ENCODE measurements at places on chromosomes 7 and 10.

- DNase-seq: no peak
Observed at GRCh38 chr7:17130281-17131059, 168.0 kb upstream of the AHR start.

DNA sequence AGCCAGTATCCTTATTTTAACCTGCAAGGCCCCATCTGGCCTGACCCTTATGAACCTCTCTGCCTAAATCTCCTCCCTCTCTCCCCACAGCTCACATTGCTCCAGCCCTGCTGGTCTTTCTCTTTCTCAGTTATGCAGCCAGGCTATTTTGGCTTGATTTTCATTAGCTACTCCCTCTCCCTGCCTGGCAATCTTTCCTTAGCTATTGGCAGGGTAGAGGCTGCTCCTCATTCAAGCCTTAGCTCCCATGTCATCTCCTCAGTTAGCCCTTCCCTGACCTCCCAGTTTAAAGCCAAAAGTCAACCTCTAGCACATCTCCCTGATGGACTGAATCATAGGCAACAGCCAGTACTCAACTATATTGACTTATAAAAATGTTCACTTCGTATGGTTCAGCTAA, 214.4 kb upstream of the CELF2 start:
- DNase-seq: no peak

GRCh38 chr7:138295049-138295637, 164.9 kb upstream of the TRIM24 start:
- DNase-seq: no peak

- peak; percentile 41 for DNase-seq
Observed at GRCh38 chr7:351681-352480, 61.9 kb downstream of the FOXL3 start.

GRCh38 chr7:22561321-22561811, 61.4 kb upstream of the STEAP1B start:
- no peak for DNase-seq

DNA sequence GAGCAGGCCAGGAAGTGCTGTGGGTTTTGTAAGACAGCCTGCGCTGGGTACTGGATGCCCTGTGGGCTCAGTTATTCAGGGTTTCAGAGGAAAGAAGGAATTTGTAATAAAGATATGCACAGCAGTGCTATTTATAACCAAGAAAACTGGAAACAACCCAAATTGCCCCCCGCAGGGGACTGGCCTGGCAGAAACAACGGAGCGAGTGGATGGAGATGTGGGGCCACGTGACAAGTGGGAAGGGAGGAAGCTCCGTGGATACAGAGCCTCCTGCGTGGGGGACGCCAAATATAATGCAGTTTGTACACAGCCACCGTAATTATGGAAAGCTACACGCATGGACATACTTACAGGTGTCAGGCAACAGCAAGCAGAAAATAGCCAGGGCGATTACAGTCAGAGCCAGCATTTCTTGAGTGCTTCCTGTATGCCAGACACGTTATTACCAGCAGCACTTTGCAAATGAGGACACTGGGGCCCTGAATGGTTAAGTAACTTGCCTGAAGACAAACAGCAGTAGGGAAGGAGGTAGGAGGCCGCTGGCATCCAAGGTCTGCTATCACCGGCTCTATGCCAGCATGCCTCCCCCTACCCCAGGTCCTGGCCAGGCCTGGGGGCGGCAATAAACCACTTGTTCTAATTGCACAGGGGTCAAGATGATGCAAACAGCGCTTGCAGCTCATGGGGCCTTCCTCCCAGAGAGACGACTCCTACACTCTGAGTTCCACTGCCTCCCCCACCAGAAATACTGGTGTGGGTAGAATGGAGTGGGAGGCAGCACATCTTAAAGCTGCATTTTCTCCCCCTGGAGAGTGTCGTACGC, 8.7 kb upstream of the CAMK2B start:
- no peak for DNase-seq

DNA sequence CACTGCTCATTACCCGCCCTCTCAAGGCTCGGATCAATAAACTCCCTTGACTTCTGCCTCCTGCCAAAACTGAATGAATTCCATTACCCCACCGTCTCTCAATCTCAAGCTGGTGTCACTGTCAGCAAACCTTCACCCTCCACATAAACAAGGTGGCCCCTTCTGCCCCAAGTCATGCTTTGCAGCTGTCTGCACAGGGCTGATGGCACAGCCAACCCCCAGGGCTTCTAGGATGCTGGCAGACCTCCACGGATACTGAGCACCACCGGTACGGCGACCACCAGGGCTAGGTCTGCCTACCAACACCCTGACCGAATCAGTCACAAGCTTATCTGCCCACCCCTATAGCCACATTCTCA, 46.1 kb downstream of the PARD3 start:
- no peak for DNase-seq

DNA sequence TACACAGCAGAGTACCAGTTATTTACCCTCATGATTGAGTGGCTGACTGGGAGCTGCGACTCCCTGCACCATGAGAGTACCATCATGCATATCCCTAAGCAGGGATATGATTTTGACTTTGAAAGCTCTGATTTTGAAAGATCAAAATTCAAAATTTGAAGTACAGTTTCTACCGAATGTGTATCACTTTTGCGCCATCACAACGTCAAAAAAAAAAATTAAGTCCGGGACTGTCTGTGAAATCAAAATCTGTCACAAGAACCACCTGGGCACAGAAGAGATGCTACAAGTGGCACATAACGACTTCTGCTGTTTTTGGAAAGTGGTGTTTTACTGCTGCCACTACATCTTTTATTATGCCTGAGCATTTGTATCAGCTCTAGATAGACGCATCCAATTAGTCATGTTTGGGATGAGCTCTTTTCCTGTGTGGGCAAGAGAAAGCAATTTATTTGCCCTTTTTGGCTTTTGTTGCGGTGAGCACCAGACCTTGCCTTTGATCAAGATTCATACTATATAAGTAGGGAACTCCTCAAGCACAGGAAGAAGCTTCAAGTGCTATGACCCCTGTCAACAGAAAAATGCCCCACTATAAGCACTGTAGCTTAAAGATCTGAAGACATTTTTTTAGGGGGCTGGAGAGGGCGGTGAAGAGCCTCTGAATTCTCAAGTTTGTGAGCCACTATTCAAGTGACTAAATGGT, 10.7 kb downstream of the MTPN start:
- no peak for DNase-seq
